ENCODE measurements at places on chromosomes 4 and X.

GRCh38 chr4:41215155-41215554 is 813 bp upstream of the APBB2 start:
- DNase-seq: no peak

- no peak for DNase-seq
Measured at GRCh38 chr4:143586080-143586479, 72.6 kb downstream of the SMARCA5 start.

GRCh38 chr4:12118651-12119213 is 690.0 kb upstream of the HS3ST1 start:
- DNase-seq: no peak

DNA sequence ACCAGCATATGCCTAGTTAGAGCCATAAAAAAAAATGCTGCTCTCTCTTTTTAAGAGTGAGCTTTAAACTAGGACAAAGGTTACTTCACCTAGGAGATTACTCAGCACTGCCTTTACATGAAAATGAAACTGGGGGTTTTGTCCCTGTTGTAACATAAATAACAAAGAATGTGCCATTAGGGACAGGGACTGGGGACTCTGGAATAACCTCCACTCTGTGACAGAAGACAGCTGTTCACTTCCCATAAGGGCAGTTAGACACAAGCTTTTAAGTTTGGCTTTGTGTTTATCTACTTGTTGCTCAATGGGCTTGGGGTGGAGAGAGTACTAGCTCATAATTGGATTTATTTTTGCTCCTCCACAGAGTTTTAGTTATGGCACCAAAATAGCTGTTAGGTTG is 11.9 kb downstream of the ENPEP start:
- no peak for DNase-seq

DNA sequence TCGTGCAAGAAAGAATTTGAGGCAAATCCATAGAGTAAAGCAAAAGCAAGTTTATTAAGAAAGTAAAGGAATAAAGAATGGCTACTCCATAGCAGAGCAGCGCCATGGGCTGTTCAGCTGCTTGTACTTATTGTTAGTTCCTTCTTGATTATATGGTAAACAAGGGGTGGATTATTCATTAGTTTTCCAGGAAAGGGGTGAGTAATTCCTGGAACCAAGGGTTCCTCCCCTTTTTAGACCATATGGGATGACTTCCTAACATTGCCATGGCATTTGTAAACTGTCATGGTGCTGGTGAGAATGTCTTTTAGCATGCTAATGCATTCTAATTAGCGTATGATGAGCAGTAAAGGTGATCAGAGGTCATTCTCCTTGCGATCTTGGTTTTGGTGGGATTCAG is 23.5 kb upstream of the CEP135 start:
- DNase-seq: no peak

DNA sequence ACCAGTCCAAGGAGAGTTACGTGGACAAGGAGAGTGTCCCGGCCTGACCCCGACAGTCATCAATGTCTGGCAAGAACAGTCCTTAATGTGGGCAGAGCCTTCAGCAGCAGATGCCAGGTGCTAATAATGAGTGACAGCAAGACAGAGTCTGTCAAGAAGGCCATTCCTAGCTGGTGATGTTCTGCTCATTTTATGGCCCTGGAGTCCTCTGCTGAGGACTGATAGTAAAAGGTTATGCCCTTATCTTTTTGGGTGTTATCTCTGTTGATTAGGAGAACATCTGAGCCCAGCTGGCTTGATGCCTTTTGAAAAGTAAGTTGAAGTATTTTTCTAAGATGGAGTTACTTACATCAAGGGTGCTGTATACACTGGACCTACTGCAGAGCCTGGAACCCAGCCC is 67.3 kb downstream of the SLC34A2 start:
- DNase-seq: no peak

DNA sequence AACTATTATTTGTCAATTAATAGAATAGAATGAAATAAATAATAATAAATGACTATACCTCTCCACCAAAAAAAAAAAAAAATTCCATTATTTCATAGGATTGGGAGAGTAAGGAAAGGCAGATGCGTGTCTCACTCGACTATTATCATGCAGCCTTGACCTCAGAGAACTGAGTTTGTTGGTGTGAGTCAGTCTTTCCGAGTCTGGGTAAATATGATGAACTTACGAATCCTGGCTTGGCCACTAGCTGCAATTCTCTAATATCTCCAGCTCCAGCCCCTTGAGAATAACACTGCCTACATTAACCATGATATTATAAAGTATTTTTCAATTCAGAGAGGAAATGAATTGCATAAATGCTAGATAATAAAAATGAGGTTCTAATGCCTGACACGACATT is 46.6 kb upstream of the DHX15 start:
- DNase-seq: no peak

DNA sequence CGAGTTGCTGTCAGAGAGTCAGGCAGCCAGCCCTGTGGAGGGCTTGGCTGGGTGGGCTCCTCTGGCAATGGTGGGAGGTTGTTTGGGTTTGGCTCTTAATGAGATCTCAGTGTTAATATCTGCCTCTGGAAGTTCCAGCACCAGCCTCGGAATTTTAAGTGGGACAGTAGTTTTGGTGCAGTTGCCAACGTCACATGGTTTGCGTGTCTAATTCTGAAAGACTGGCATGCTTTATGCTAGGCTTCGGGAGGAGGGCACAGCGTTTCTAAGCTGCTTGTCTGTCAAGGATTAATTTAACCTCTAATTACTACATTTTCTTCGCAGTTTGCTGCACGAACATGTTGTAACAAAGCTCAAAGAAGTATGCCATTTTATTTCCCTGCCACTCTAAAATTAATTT is 9.2 kb downstream of the MAMLD1 start:
- no peak for DNase-seq

GRCh38 chr4:136861091-136861490 is 671.2 kb downstream of the PCDH18 start:
- DNase-seq: no peak

DNA sequence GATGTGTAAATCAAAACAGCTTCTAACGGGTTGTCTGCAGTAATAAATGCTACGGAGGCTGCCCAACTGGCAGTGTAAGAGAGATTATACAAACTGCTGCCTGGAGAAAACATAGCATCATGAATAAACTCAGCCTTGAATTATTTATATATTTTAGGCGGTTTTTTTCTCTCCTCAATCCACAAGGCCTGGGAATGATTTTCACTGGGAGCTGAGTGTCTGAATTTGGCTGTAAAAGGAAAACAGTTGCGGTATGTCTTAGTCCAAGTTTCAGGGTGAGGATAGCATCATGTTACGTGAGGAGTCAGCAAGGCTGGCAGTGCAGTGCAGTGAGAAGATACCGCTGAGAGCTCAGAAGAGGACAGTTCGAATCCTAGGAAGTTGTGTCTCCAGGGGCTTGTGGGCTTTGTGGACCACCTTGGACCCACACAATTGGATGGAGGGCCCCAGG is 291.5 kb upstream of the BOD1L1 start:
- DNase-seq: no peak

GRCh38 chr4:102172341-102172740 is 172.9 kb downstream of the SLC39A8 start:
- no peak for DNase-seq

DNA sequence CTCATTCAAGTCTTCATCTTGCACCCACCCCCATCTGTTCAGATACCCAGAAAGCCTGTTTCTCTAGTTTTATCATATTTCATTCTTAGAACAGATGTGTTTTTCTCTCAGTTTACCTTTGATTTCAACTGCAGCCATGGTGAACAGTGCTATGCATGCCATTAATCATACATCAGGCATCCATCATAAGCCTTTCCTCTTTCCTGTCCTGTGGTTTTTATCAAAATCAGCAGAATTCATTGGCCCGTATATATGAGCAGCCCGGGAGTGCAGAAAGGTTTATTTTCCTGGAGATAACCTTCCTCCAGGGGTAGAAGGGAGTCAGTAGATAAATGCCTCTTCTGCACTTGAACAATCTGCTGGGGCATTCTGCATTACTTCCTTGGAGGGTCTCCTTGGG is 65.7 kb downstream of the IL21 start:
- DNase-seq: no peak

GRCh38 chr4:147794314-147794680 is 62.4 kb downstream of the ARHGAP10 start:
- DNase-seq: no peak

GRCh38 chr4:16807355-16807754 is 91.1 kb downstream of the LDB2 start:
- DNase-seq: no peak

GRCh38 chrX:118552121-118552900 is 56.7 kb downstream of the DOCK11 start:
- DNase-seq: no peak

DNA sequence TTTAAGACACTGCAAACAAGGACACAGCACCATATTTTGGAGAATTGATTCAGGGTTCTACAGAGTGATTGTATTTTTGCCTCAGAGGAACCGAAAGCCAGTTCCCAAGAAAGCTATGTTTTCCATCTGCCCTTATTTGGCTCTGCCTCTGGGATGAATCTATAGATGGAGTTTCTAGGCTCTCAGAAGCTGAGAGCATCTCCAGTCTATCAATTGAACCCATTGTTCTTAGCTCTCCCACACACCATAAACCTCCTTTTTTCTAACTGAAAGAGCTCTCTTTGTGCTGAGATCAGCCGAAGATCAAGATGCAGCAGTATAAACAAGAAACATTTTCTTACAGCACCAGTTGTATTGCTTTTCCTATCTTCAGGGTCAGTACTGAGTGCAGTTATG is 16.9 kb downstream of the PLP1 start:
- no peak for DNase-seq

DNA sequence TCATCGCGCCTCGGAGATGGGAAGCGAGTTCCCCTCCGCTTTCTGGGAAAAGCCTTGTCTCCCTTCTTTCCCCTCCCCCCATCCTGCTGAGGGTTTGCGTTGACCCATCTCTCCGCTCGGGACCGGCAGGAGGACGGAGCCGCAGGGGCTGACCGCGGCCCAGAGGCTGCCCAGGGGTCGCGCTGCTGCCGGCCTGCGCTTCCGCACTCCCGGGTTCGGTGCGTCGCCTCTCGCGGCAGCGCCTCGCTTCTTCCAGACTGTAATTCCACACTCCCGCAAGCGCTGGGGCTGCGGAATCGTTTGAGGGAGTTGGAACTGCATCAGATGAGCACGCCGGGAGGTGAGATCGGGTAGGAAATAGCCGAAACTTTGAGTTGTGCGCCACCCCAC is 88.3 kb downstream of the BCOR start:
- DNase-seq: no peak

GRCh38 chr4:40403081-40403480 is 67.9 kb downstream of the CHRNA9 start:
- no peak for DNase-seq

- DNase-seq: no peak
Measured at GRCh38 chr4:36128689-36129088, 115.6 kb downstream of the ARAP2 start.

DNA sequence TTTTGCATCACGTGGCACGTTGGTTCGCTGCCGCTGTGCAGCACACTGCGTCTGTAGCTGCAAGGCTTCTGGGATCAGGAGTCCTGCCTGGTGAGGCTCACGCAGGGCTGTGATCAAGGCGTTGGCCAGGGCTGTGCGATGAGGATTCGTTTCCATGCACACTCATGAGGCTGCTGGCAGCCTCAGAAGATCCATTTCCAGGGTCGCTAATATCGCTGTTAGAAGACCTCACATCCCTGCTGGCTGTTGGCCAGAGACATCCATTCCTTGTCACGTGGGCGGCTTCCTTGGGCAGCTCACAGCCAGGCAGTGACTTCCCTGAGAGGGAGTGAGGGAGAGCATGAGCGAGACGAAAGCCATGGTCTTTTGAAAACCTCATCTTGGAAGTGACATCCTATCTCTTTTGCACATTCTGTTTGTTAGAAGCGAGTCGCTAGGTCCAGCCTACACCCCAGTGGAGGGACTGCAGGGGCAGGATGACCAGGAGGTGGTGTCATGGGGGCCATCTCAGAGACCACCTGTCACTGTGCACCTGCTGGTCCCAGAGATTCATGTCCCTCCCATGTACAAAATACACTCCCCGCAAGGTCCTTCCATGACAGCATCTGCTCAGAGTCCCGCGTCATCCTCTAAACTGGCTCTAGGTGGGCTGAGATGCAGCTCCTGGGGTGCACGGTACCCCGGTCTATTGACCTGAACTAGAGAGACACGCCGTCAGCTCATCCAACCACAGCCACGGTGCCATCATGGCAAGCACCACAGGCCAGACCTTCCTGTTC is 12.2 kb downstream of the RGS12 start:
- no peak for DNase-seq
